ENCODE measurements at places on chromosomes 5 and 9.

DNA sequence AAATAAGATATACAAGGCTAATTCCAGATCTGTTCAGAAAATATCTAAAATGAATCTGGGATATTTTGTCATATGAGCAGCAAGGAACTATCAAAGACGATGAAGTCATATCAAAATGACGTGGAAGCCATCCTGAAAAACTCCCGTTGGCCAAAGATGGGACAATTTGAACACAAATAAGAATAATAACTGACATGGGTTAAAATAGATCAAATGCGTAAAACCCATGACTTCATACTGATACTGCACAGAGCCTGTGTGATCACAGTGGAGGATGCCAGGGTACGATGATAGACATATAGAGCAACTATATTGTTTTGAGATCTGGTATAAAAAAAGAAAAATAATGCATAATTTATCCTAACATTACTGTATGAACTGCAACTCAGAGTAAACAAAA, 51.0 kb upstream of the PIP5K1B start:
- no peak overlapping the region for H3K4me3 ChIP-seq
- peak overlapping the region; percentile 91 for H3K27ac ChIP-seq
- no peaks in the 10 kb centered on the region for H3K27me3 ChIP-seq
- H3K36me3 ChIP-seq = no peaks in the 10 kb centered on the region
- no peak for DNase-seq

GRCh38 chr5:26245321-26245720, 793.1 kb downstream of the CDH9 start:
- no peak overlapping the region for H3K4me3 ChIP-seq
- no peaks in the 10 kb centered on the region for H3K4me1 ChIP-seq
- H3K36me3 ChIP-seq = no peaks in the 10 kb centered on the region
- H3K27me3 ChIP-seq = no peaks in the 10 kb centered on the region
- DNase-seq = no peak
- no peak overlapping the region for H3K27ac ChIP-seq

DNA sequence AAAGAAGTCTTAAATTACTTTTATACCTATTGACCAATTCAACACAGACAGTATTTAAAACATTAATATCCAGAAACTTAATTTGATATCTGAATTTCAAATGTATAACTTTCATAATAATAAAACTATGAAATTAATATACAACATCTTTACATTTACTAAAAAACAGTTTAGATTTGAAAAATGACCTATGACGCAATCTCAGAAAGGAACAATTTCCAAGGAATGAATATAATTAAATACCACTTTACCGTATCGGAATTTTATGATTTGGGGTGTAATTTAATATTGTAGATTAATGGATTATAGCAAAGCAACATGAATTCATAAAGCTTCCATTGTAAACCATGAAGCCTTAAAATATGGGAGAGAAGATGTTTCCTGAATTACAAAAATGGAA, 321.5 kb upstream of the TRPM3 start:
- no peak for DNase-seq
- peaks cover 27% of the 10 kb centered on the region for H3K27me3 ChIP-seq
- no peak overlapping the region for H3K4me3 ChIP-seq
- H3K36me3 ChIP-seq = no peaks in the 10 kb centered on the region

- H3K27me3 ChIP-seq = no peaks in the 10 kb centered on the region
- no peaks in the 10 kb centered on the region for H3K4me1 ChIP-seq
- H3K27ac ChIP-seq = no peak overlapping the region
- peaks cover 26% of the 10 kb centered on the region for H3K36me3 ChIP-seq
Measured at GRCh38 chr9:114021578-114021977, 56.5 kb downstream of the AMBP start.

DNA sequence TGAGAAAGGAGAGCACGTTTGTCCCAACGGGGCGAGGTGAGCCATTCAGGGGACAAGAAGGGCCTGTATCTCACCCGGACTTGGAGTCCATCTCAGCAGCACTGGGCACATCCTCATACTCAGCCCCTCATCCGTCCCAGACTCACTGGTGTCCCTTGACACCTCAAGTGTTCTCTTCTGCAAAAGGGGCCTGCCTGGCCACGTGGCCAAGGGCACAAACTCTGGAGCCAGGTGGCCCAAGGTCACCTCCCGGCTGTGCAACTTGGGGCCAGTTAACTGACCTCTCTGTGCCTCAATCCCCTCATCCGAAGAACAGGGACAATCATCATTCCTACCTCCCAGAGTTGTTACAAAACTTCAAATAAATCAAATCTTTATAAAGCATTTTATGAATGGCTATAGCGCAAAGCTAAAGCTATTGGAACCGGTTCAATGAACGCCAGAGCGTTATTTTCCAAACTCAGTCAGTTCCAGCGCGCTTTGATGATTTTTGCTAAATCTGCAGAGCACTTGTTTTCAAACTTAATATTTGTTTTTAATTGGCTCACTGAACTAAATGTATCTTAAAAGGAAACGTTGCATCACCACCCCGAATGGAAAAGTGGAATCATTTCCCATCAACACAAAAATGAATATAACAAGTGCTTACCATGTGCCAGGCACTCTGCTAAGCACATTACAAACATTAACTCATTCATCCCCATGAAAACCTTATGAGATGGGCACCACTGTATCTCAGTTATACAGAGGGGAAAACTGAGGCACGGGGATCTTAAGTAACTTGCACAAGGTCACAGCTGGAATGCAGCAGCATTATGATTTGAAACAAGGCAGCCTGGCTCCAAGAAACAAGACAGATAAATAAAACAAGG, 49.3 kb downstream of the DUSP1 start:
- peaks cover 9% of the 10 kb centered on the region for H3K4me1 ChIP-seq
- no peak overlapping the region for H3K4me3 ChIP-seq
- H3K36me3 ChIP-seq = no peaks in the 10 kb centered on the region
- DNase-seq = no peak
- no peaks in the 10 kb centered on the region for H3K27me3 ChIP-seq

DNA sequence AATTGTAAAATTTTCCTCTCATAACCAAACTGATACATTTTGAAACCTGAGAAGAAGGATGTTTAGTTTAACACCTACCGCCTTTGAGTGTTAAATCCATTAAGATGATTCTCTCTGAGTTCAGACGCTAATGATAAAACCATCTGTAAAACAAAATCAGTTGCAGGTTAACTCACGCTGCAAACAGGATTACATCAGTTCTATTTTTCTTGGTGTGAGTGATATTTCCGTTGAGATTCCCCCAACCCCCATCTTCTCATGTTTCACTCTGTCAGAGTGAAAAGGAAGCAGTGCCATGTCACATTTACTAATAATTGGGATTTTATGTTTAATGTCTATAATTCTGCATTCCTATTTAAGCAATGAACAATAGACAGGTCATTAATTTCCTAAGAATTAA, 146.5 kb downstream of the FANCC start:
- peaks cover 1% of the 10 kb centered on the region for H3K4me1 ChIP-seq
- DNase-seq = no peak
- H3K4me3 ChIP-seq = no peak overlapping the region
- no peak overlapping the region for H3K27ac ChIP-seq
- H3K27me3 ChIP-seq = no peaks in the 10 kb centered on the region
- H3K36me3 ChIP-seq = peaks cover 17% of the 10 kb centered on the region

DNA sequence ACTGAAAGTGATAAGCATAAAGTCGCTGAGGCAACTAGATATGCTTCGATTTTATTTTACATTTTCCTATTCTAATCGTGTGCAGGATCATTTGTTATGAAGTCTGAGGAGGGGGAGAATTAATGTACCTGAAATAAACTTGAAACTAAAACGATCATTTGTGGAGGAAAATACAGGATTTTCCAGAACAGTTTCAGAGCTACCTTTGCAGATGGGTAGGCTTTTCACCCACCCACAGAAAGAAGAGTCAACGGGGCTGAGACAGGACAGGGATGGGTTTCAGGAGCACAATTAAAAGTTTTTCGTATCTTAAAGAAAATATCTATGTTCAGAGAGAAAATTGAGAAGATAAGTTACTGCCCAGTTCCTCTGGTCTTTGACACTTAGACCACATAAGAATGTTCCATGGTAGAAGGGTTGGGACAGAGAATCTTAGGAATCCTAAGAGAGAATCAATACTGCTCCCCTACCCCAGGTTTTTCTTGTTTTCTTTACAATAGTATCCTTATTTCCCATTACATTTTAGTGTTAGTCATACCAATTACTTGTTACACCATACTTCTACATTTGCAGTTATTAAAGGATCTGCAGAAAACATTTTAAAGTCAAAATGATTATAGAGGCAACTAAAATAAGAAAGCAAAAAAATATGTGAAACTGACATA, 211.4 kb downstream of the DEPDC1B start:
- peaks cover 4% of the 10 kb centered on the region for H3K4me1 ChIP-seq
- no peak for DNase-seq
- no peak overlapping the region for H3K4me3 ChIP-seq
- no peak overlapping the region for H3K27ac ChIP-seq
- no peaks in the 10 kb centered on the region for H3K27me3 ChIP-seq
